ENCODE measurements at places on chromosomes 2 and 18.

DNA sequence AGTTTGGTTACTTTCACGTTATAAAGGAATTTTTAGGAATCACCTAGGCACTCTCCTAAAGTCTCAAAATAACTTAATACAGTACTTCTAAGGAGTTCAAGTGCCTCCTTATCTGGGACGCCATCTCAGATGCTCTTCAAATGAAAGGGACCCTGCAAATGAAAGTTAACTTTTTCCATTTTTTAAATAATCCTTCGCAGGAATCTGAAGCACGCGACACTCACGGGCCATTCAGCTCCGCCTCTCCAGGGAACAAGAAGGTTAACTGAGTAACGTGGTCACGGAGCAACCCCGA lies 537 bp upstream of the ZC3H15 start:
- DNase-seq: no peak

GRCh38 chr2:34045101-34045655 lies 446.1 kb upstream of the FAM98A start:
- DNase-seq: no peak

DNA sequence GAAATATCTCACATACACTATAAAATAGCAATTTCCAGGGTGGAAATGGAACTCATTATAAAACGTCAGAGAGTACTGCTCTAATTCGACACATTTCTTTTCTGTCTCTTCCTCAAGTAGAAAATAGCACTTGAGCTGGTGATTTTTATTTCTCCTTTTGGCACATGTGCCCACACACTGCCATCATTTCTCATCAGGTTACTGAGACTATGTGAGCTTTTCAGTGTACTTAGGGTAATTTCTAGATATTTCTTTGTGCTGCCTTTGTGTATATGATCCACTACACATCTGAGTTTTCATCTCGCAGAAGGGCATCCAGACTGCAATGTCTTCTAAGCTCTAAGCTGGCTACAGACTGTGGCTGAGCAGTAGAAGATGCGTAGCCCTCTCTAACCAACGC lies 62.1 kb upstream of the PGAP1 start:
- no peak for DNase-seq

DNA sequence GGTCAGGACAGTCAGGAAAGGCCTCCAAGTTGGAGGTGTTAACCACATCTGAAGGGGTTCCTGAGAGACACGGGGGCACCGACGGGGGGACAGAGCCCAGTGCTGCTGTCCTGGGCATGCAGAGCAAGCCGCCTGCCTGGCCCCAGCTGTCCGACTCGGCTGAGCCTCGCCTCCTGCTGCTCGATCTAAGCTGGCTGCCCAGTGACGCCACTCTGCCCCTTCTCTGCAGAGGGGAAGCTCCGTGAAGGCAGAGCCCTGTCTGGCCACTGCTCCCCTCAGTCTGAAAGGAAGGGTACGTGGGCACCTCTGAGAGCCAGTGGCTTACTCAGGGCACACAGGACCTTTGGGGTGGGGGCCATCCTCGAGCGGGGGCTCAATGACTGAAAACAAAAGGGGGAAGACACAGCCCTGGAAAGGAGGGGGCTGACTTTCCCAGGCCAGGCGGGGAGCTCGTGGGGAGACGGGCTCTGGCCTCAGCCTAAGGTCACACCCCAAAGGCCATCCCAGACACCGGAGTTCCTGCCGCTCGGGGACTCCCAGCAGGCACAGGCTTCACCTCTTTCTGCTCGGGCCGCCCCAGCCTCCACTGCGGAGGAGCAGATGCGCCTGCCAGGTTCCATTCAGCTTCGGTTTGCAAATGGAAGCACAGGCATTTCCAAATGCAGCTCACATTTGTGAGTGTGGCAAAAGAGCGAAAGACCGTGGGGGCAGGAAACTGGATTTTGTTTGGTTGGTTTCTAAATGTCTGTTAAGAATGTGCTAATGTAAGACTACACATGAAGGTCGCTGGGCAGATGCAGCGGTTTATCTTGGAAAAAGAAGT lies 136.9 kb downstream of the HDAC4 start:
- no peak for DNase-seq
